ENCODE measurements at places on chromosomes 2 and 18.

DNA sequence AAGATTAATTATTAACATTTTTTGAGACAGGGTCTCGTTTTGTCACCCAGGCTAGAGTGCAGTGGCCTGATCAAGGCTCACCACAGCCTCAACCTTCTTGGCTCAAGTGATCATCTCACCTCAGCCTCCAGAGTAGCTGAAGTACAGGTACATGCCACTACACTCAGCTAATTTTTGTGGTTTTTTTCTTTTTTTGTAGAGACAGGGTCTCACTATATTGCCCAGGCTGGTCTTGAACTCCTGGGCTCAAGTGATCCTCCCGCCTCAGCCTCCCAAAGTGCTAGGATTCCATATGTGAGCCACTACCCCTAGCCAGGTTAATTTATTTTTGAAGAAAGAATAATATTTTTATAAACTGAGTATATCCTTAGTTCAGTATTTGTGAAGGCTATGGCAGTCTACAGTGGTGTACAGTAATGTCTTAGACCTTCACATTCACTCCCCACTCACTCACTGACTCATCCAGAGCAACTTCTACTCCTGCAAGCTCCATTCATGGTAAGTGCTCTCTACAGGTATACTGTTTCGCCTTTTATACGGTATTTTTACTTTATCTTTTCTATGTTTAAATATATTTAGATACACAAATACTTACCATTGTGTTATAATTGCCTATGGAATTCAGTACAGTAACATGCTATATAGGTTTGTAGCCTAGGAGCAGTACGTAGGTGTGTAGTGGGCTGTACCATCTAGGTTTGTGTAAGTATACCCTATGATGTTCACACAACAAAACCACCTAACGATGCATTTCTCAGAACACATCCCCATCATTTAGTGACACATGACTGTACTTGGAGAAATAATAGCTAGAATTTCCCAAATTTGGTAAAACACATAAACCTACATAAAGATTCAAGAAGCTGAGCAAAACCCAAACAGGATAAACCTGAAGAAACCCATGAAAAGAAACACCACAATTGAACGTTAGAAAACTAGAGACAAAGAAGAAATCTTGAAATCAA, 38.6 kb downstream of the MGAT4A start:
- DNase-seq, result no peak

DNA sequence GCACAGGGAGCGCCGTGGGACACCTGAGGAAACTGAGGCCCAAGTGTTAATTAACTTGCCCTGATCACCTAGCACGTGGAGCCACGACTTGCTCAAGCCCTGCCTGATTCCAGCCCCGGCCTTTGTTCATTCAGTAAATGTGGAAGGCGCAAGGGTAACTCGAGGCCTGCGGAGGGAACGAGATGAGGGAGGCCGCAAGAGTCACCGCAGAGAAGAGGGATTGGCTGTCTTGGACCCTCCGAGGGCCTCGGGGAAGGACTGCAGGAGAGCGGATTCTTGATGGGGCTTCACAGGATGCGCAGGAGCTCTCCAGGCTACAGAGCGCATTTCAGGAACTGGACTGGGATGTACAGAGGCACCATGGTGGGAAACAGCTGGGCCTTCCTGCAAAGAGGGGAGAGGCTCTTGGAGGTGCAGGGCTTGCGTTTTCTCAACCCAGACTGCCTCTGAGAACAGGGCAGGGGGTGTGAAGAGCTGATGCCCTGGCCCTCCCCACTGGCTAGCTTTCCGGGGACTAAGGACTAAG, 511 bp upstream of the ANKMY1 start:
- DNase-seq, result no peak

DNA sequence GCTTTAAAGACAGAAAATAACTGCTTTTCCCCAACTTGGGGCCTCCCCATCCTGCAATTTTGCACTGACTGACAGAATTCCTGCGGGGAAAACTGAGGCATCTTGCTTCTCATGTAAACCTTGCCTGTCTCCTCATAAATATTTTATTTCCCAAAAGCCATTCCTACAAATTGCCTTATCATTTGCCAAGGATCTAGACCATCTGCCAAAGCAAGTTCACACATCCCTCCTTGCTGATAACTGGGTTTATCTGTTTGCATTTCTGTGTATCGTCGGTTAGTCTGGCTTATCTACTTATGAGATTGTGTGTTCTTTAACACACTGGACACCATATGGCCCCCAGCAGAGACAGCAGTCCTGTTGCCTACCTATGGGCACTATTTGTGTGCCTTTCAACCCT, 3.0 kb upstream of the CNGA3 start:
- DNase-seq, result no peak

GRCh38 chr2:172215936-172216335, 113.2 kb upstream of the DLX2 start:
- DNase-seq, result no peak

- no peak for DNase-seq
Observed at GRCh38 chr2:60525899-60526298, 27.6 kb downstream of the BCL11A start.

All from activated naive CD4-positive, alpha-beta T cell (primary cell).